ENCODE measurements at places on chromosomes 12 and 14.

DNA sequence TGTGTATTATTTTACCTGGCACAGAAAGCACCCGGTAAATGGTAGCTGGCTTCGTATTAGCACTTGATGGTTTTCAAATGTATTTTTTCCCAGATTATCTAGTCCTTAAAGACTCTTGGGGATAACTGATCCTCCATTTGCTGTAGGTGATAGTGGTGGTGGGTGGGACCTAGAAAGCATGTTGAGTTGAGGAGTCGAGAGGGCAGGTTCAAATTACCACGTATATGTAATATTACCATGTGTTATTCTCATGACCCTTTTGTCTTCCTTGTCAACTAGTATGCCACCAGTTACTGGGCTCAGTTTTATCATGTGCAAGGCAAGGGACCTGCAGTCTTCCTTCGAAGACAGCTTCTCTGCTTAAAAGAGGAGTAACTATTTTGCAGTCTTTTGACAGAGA, 1.8 kb downstream of the GLRX5 start:
- no peak for DNase-seq

GRCh38 chr12:109881752-109882151, 1.4 kb upstream of the GLTP start:
- DNase-seq: no peak

GRCh38 chr12:68587448-68587873, 23.2 kb upstream of the RAP1B start:
- DNase-seq: peak; percentile 29

DNA sequence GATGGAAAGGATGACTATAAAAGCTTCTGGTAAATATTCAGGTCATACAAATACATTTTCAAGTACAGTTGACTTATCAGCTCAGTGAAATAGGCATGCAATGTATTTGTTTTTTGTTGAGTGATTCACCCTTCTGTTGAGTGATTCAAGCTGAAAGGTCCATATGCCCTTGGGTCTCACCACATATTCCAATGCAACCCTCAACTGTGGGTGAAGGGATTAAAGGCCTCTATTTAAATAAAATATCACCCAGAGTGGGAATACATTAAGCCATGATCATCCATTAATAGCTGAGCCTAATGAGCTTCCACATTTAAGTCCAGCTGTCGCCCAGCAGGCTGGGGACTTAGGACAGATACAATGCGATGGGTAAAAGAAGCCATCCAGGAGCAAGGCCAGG, 120.2 kb downstream of the CRACR2A start:
- DNase-seq: peak; percentile 23

- DNase-seq: no peak
Observed at GRCh38 chr12:75921622-75922289, 109.8 kb downstream of the PHLDA1 start.

All from fibroblast of lung (primary cell).